ENCODE measurements at places on chromosomes 1 and 21. TPM values are rescaled to one million over a fixed set of nuclear protein-coding genes. Genes with fewer than 3 reads are reported as not detected.

Gene PCBP3
- 8.0 TPM for total RNA-seq

Gene SPAG17
- total RNA-seq = 0.67 TPM

Gene COL8A2
- total RNA-seq = 1.6 TPM

GRCh38 chr1:93766451-93766850 lies 84.8 kb upstream of the BCAR3 start:
- no peak for DNase-seq

DNA sequence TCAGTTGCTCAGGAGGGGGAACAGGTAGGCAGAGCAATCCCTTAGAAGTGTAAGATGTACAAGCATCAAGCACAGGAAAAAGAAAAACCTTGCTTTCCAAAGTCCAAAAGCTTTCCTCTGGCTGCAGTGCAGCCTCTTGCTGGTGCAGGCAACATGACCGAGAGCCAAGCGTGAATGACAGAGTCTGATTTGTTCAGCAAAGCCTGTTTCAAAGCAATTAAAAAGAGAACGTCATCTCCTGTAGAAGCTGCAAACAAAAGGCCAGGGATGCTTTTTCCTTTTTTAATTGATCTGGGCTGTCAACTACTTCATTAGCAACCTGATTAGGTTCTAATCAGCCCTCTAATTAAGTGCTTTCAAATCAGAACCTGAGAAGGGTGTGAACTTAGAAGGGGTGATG lies 38.2 kb upstream of the PLA2G2C start:
- DNase-seq = no peak

GRCh38 chr1:33137800-33138199 lies 44.0 kb downstream of the TRIM62 start:
- DNase-seq = peak; percentile 89

DNA sequence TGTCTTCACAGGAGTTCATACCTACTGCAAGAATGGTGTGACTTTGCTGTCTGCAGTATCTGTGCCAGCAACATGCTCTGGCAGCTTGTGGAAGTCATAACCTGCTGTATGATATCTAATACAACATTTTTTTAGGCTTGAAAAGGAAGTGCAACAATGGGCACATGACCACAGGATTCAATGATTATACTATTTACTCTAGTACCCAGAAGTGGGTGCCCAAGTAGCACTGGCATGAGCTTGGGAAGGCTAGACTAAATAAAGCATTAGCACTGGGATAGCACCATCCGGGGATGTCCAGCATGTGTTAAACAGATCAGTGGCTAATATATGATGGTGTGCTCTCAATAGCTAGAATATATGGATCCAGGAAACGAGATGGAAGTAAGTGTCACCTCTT lies 98.6 kb upstream of the PDE4B start:
- no peak for DNase-seq

GRCh38 chr1:21827141-21827679 lies 15.1 kb downstream of the LDLRAD2 start:
- DNase-seq = no peak

- DNase-seq = peak; percentile 88
Measured at GRCh38 chr1:25619101-25619890, 2.7 kb downstream of the MAN1C1 start.

DNA sequence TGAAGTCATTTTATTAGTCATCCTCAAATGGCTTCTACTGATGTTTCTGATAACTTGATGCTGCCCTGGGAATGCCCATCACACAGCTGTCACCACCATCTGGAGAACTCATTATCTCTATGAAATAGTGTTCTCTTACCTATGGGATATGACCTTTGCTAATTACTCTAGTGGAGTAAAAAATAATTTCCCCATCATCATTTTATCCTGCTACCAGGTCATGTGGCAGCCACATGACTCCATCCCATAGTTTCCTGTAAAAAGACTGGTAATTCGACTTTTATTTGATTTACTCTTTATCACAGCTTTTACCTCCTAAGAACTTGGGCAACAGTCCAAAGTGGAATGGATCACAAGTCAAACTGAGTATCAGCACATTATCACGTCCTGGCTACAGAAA lies 76.1 kb upstream of the USP25 start:
- no peak for DNase-seq

DNA sequence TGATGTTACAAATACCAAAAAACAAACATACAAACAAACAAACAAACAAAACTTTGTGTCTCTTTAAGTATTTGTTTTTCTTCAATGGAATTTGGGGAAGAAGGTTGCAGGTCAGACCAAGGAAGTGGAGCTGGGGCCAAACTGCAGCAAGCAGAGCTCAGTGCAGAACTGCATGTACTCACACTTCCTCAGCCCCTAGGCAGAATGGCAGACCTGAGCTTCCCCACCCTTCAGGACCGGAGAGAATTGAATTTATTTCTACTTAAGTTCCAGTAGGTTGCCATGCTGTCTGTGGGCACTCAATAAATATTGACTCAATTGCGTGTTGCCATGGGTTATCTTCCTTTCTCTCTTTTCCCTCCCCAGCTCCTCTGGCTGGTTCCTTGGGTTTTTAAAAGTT lies 173.6 kb downstream of the PTGER3 start:
- DNase-seq = no peak

- DNase-seq = no peak
Measured at GRCh38 chr1:198678301-198678836, 39.5 kb downstream of the PTPRC start.

DNA sequence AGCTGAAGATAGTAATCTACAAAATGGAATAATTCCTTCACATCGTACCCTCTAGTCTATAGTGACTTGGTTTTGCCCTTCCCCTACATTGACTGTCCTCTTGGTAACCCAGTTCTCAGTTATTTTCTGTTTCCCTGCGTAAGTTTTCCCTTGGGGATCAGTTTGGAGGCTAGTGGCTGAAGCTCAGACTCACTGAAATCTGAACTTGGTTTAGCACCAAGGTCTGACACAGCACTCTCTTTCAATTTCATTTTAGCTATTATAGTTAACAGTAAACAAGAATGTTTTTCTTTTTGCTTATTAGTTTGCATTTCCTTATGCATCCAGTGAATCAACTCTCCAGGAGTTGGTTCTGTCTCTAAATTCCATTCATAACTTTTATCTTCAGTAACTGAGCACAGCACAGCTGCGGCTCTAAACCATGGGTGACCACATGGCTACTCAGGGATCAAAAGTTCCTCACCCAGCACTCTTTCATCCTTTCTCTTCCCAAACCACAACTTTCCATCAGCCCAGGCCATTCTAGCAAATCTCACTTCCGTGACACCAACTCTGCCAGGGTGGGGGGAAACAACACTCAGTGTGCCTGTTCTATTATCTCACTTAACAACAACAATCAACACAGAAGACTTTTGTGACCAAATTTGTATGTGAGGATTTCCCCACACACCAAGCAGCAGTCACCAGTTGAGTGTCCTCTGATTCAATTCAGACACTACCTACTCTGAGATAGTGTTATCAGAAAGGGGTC lies 17.6 kb upstream of the IFI6 start:
- no peak for DNase-seq

DNA sequence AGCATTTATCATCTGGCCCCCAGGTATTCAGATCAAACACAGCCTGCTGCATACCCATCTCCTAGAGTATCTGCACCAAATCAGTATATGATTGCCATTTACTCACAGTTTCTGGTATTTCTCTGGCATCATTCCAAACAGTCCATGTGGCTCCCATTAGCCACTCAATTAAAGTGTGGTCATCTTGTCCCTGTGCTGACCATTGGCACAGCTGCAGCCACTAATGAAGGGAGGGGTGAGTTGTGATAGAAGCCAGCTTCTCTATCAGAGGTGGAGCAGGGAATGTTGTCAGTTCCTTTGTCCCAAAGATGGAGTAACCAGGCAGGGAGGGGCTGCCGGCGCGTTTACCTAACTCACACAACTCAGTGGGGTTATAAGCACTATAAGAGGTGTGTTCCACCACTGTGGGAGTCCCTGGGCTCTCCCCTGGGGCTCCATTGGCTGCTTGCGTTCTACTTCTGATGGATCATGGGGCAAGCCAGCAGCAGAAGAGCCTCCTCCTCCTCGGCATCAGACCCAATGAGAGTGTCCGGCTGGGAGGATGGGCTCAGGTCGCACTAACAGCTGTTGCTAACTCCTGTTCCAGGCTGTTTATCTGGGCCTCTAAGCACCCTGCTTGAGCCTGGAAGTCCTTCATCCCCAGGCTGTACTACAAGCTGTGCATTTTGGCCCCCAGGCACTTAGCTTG lies 108.6 kb downstream of the GDAP2 start:
- DNase-seq = no peak

- DNase-seq = no peak
Measured at GRCh38 chr1:228801068-228801467, 65.8 kb downstream of the RHOU start.

- no peak for DNase-seq
Measured at GRCh38 chr1:110200666-110201065, 9.4 kb upstream of the KCNC4 start.

GRCh38 chr1:227622739-227623475 lies 59.6 kb downstream of the ZNF678 start:
- DNase-seq = no peak

GRCh38 chr1:50970931-50971582 lies 1.0 kb downstream of the CDKN2C start:
- DNase-seq = no peak
